ENCODE measurements at places on chromosomes 4 and X.

- DNase-seq, result no peak
Observed at GRCh38 chrX:152131525-152131924, 6.9 kb downstream of the MAGEA10 start.

- peak; percentile 96 for DNase-seq
Observed at GRCh38 chr4:113468165-113469022, 293.1 kb downstream of the CAMK2D start.

DNA sequence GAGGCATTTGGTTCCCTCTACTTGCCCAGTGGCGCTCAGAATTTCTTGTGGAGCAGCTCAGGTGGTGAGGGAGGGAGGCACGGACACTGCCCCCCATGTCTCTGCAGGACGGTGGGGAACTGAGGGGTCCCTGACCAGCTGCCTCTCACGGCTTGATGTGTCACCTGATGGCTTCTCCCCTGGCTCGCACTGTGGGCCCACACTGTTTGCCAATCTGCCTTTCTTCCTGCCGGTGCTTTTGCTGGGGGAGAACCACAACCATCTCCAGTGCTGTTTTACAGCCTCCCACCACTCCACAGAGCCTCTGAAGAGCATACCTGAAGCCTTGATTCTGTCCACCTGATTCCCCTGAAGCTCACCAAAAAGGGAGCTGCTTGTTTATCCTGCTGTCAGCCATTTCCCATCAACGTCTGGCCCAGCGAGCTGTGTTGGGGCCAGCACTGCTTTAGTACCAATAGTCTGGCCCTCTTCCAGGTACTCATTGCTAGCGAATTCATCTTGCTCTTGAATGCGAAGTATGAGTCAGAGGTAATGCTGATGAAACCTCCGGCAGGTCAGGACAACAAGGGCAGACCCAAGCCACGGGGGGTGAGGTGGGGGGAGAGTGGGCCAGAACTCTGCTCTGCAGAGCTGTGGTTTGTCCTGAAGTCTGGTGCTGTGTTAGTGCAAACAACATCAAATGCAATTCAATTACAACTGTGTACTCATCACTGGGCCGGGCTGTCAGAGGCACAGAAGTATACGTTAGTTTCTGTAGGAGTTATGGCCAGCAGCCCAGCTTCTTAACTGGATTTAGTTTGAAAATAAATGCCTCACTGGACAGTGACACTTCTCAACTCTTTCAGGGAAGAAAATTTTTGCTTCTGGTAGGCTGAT lies 208.3 kb upstream of the JADE1 start:
- peak; percentile 95 for DNase-seq

DNA sequence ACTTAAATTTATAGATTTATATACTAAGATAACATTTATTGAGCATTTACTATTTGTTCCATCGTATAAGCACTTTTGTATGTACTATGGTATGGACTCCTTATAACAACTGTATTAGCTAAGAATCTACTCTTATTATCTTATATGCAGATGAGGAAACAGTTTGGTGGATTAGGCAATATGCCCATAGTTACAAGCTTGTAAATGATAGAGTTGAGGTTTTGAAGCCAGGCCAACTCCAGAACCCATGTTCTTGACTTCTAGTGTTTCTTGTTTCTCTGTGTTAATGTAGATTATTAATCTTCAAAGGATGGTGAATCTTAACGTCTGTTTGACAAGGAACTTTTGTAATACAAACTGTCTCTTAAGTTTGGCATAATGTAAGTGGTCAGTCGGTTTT lies 71.3 kb downstream of the STIM2 start:
- DNase-seq, result no peak

GRCh38 chr4:169163947-169164668 lies 106.6 kb downstream of the SH3RF1 start:
- DNase-seq, result no peak

GRCh38 chr4:102599455-102599854 lies 98.3 kb downstream of the NFKB1 start:
- no peak for DNase-seq

- DNase-seq, result peak; percentile 18
Observed at GRCh38 chr4:141158219-141158618, 24.9 kb upstream of the RNF150 start.

DNA sequence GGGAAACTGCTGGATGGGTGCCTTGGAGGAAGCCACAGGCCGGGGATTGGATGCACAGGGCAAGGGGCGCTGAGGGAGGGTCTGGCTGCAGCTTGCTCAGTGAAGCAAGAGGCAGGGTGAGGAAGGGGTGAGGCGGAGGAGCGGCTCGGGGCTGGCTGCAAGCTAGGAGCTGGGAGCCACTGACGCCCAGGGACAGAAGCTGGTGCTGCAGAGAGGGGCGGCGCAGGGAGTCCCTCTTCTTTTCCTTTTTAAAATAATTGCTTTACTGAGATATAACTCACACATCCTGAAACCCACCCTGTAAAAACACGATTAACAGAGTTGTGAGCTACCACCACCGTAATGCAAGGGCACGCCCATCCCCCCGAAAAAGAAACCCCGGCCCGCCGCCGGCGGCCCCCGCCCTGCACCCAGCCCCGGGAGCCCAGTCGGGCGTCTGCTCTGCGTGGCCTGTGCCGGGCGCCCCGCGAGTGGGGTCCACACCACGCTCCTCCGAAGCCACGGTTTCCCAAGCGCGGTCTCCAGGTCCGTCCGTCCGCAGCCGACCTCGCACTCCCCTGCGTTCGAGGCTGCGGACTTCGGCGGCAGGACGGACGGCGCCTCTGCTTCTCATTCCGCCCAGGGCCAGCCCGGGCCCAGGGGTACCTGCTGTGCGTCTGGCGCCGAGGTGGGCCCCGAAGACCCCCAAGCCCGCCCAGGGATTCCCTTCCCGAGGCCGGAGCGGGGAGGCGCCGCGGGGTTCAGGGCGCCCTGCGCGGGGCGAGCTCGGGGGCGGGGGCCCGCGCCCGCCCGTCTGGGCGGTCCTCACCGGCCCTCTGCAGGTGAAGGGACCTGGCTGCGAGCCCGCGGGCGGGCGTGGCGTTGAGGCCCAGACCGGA lies 866 bp upstream of the UVSSA start:
- DNase-seq, result no peak

DNA sequence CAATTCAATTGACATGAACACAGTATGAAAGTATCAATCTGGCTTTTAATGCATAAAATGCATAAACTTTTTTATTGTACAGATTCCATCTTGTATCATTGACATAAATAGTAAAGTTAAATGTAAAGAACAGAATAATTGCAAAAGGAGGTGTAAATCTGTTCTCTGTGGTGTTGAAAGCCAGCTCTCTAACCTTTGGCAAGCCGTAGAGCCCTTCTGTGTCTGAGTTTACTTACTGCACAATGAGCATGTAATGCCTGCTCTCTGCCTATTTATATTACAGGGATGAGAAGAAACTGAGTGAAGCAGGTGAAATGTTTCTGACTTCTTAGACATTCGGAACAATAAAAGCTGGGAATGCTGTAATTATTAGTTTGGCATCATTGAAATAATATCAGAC lies 389.3 kb upstream of the EPHA5 start:
- no peak for DNase-seq

DNA sequence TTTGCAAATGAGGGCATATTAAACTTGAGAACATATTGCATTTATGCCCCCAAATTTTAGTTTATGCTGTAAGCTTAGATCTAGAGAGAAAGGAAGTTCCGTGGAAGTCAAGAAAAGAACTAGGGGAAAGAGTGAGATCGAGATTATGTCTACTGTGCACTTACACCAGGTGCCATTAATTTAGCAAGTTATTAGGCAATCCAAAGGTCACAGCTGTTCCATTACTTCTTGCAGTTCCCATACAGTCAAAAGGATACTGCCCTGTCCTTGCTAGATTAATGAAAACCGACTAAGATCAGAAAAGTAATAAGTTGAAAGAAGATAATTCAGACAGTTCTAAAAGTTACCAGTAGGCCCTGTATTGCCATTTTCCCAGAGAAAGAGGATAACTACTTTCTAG lies 49.3 kb upstream of the SLC7A11 start:
- no peak for DNase-seq

DNA sequence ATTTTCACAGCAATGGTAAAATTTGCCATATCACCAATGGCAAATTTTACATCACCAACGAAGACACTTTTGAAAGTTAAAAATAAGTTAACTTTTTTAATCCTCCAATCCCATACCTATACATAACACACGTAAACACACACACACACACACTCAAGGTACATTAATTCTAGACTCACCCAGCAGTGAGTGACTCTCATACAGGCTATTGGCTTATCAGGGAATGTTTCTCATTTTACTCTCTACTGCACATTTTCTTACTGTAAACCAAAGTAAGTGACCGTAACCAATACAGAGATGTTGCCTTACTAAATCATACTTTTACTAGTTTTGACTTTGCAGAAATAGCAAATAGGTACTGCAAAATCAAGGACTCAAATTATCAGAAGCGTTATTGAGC lies 2.3 kb downstream of the VEGFC start:
- no peak for DNase-seq

GRCh38 chrX:40097504-40098263 lies at the start of gene BCOR:
TSS of gene BCOR (minus strand) at chrX:40097958. CDS start at chrX:40077929, 20,029 bp downstream.
- no peak for DNase-seq

DNA sequence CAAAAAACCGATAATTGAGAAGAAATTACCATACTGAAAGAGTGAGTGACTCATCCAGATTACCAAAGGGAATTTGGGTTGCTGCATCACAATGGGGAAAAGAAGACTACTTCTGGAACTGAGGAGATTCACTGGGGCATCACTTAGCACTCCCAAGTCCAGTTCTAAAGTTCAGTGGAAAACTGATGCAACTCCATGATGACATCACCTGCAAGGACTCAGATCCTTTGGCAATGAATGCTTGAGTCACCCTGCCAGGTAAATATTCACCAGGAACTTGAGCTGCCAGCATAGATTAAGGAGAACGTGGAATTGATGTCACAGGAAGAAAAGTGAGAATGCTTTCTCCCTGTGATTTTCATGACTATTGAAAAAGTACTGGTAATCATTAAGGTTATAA lies 32.0 kb upstream of the SMIM10L2A start:
- no peak for DNase-seq

DNA sequence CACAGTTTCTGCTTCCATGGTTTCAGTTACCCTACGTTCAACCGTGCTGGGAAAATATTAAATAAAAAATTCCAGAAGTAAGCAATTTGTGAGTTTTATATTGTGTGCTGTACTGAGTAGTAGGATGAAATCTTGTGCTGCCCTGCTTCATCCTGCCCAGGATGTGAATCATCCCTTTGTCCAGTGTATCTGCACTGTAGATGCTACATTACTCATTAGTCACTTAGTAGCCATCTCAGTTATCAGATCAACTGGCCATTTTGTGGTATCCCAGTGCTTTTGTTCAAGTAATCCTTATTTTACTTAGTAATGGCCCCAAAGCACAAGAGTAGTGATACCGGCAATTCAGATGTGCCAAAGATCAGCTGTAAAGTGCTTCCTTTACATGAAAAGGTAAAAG lies 97.9 kb downstream of the COX18 start:
- no peak for DNase-seq

DNA sequence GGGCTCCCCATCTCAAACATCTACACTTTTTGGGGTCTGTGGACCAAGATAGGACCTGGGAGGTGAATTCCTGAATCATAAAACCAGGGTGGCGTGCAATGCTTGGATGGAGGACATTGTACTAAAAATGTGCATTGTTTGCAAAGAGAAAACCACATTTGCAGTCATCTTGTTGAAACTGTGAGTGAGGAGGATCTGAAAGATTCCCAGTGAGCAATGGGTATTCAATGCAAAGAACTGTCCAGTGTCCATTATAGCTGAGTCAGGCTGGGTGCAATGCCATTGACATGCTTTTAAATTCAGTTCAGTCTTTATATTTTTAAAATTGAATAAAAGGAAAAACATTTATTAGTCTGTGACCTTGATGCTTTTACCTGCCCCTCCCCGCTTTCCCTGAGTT lies 215.7 kb downstream of the STK32B start:
- DNase-seq, result no peak

DNA sequence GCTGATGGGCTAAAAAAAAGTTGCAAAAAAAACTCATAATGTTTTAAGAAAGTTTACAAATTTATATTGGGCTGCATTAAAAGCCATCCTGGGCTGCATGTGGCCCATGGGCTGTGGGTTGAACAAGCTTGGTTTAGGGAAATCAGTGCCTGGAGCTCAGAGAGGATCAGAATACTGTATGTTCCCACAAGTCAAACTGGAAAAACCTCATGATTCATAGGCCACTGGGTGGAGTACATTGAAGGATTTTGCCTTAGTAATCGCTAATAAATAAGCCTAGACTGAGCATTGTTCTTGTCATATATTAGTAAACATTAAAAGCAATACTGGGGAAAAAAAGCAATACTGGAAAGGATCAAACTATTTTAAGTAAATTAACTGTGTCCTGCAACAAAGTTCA lies 246.3 kb upstream of the TAPT1 start:
- DNase-seq, result no peak

GRCh38 chr4:165872461-165873297 lies at the start of gene TLL1:
TSS of gene TLL1 (plus strand) at chr4:165873237. CDS start at chr4:165873905, 668 bp downstream.
- no peak for DNase-seq

DNA sequence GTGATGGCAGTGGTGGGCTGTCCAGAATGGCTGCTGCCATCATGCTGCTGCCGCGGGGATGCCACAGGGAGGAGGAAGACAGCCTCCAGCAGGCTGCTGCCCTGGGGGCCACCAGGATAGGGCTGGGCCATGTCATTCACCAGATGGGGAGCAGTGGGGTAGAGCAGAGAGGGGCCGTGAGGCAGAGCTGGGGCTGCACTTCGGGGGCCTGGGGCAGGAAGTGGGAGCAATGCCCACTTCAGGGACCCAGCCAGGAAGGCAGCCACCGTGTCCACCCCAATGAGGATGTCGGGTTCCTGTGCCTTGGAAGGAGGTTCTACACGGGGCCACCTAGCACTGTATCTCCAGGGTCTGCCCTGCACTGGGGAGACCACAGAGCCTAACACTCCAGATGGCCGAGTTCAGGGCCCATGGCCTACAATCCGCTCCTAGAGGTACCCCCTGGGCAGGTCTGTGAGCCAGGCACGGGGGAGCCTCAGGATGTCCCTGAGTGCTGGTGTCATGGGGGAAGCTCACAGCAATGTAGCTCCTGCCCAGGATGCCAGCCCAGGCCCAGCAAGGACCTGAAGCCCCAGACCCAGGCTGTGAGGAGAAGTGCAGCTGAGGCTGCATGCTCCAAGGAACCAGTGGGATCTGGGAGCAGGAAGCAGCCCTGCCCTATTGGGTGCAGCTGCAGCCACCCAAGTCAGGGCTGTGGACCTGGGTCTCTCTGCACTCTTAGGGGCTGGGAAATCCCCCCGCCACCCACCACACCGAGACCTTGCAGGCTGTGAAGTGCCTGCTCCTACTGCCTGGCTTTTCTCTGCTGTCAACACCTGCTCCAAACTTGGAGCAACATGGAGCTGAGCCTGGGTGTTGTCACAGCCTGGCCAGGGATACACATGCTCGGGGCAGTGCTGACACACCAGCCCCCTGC lies 140.3 kb downstream of the PDHA2 start:
- DNase-seq, result no peak

- DNase-seq, result no peak
Observed at GRCh38 chrX:16333453-16333852, 166.2 kb downstream of the MAGEB17 start.

DNA sequence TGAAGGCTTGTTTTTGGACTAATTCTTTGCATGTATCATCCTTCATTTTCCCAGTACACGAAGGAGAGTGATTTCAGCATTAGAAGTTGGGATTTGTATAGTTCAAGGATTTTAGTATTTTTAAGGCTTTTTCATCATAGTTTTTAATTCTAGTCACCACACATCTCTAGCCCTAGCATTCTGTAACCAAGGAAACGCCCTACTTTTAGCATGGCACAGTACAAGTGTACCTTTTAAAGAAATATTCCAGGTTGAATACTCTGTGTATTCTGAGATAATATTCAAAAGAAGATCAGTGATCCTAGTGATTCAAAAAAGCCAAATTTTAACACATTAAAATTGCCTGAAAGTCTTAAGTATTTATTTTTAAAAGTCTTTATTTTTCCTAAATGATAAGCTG lies 150.5 kb downstream of the RAP1GDS1 start:
- DNase-seq, result no peak

- no peak for DNase-seq
Observed at GRCh38 chrX:46569621-46570020, 3.9 kb upstream of the CHST7 start.

All from fibroblast of skin of left biceps (primary cell).